Suprapubic skin (tissue), 4 donors: ENCODE measurements at places on chromosomes 11 and 22.

GRCh38 chr11:65895482-65895981 lies 4.7 kb downstream of the FOSL1 start:
- no peak for DNase-seq
- no peak overlapping the region for H3K27ac ChIP-seq
- H3K27me3 ChIP-seq: no peaks in the 10 kb centered on the region
- peaks cover 58% of the 10 kb centered on the region for H3K4me1 ChIP-seq
- no peaks in the 10 kb centered on the region for H3K36me3 ChIP-seq
- no peak overlapping the region for H3K4me3 ChIP-seq

DNA sequence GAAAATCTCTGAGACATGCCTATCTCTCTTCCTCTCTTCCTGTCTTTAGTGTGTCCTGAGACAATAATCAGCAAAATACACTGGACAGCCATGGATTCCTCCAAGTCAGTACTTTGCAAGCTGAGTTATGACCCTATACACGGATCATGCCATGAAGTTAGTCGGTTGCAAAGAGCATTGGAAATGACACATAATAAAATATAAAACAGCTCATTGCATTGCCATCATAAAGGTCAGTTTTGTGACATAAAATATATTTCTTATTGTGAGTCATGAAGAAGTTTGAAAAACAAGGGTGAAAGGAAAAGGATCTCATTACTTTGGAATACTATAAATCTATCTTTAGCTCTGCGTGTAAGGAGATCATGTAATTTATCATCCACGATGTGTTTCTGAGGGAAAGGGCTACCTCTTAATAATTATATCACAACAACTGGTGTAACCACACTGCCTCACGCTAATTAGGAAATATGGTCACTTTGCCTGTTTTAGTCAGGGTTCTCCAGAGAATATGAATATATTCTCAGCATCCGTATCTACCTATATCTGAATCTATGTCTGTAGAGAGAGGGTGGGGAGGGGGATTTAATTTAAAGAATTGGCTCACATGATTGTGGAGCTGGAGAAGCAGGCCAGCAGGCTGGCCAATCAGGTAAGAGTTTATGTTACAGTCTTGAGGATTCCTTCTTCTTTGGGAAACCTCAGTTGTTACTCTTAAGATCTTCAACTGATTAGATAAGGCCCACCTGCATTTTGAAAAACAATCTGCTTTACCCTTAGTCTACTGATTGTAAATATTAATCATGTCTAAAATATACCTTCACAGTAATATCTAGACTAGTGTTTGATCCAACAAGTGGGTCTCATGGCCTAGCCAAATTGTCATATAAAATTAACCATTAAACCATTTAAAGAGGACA lies 198.8 kb downstream of the FAT3 start:
- H3K36me3 ChIP-seq: no peaks in the 10 kb centered on the region
- H3K4me1 ChIP-seq: no peaks in the 10 kb centered on the region
- no peak overlapping the region for H3K4me3 ChIP-seq
- no peak for DNase-seq

GRCh38 chr22:27669798-27670599 lies 131.6 kb downstream of the MN1 start:
- no peaks in the 10 kb centered on the region for H3K36me3 ChIP-seq
- H3K27me3 ChIP-seq: peaks cover 5% of the 10 kb centered on the region
- no peaks in the 10 kb centered on the region for H3K4me1 ChIP-seq
- no peak overlapping the region for H3K4me3 ChIP-seq
- H3K27ac ChIP-seq: no peak overlapping the region

GRCh38 chr11:30533445-30533947 lies 52.7 kb downstream of the MPPED2 start:
- no peak for DNase-seq
- no peaks in the 10 kb centered on the region for H3K27me3 ChIP-seq
- no peaks in the 10 kb centered on the region for H3K4me1 ChIP-seq
- H3K36me3 ChIP-seq: no peaks in the 10 kb centered on the region
- H3K27ac ChIP-seq: no peak overlapping the region

DNA sequence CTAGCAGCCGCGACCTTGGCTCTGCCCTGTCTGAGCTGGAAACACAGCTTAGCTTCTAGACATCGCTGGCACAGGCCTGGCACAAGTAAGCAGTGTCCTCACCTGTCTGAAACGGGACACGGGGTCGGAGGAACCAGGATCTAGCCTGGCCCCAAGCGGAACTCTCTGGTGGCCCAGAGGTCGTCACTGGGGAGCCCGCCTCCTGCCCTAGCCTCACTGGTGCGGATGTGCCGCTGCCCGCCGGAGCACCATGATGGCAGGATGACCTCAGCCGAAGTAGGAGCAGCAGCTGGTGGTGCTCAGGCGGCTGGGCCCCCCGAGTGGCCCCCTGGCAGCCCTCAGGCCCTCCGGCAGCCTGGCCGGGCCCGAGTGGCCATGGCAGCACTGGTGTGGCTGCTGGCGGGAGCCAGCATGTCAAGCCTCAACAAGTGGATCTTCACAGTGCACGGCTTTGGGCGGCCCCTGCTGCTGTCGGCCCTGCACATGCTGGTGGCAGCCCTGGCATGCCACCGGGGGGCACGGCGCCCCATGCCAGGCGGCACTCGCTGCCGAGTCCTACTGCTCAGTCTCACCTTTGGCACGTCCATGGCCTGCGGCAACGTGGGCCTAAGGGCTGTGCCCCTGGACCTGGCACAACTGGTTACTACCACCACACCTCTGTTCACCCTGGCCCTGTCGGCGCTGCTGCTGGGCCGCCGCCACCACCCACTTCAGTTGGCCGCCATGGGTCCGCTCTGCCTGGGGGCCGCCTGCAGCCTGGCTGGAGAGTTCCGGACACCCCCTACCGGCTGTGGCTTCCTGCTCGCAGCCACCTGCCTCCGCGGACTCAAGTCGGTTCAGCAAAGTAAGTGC lies 871 bp downstream of the SLC35E4 start:
- peak overlapping the region; percentile 82 for H3K4me3 ChIP-seq
- DNase-seq: no peak
- H3K36me3 ChIP-seq: no peaks in the 10 kb centered on the region
- no peaks in the 10 kb centered on the region for H3K27me3 ChIP-seq

- no peak for DNase-seq
- H3K27me3 ChIP-seq: no peaks in the 10 kb centered on the region
- no peak overlapping the region for H3K27ac ChIP-seq
- H3K4me3 ChIP-seq: no peak overlapping the region
- no peaks in the 10 kb centered on the region for H3K36me3 ChIP-seq
- H3K4me1 ChIP-seq: no peaks in the 10 kb centered on the region
These were observed 447.5 kb upstream of the KIRREL3 start for GRCh38 chr11:127448101-127448500.

DNA sequence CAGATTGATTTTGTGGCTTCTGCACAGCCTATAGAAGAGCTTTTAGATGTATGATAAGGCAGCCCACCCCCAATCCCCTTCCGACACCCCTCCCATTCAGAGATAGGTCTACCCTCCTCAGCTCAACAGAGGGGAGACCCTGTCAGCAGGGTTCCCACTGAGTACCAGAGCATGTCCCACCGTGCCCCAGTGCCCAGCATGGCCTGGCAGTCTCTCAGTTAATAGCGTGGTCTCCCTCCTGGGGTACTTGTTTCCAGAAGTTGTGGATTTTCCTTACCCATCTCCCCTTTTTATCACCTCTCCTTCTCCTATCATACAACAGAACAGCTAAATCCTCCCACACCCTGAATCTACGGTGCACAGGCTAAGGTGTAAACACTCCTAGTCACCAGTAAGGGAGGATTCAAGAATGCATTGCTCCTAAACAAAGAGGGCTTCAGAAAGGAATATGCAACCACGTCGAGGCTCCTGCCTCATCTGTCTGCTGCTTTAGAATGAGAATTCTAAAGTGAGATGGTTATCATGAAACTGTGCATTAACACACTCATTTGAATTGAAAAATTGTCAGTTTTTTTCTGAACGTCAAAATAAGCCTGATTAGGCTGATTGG lies 6.7 kb downstream of the PLAAT2 start:
- no peaks in the 10 kb centered on the region for H3K36me3 ChIP-seq
- no peak overlapping the region for H3K27ac ChIP-seq
- H3K4me3 ChIP-seq: no peak overlapping the region
- H3K4me1 ChIP-seq: peaks cover 8% of the 10 kb centered on the region

- DNase-seq: peak; percentile 72
- H3K27ac ChIP-seq: no peak overlapping the region
- H3K36me3 ChIP-seq: peaks cover 44% of the 10 kb centered on the region
- no peaks in the 10 kb centered on the region for H3K4me1 ChIP-seq
- H3K4me3 ChIP-seq: no peak overlapping the region
These were observed 11.5 kb downstream of the RIC8A start for GRCh38 chr11:218815-219593.

DNA sequence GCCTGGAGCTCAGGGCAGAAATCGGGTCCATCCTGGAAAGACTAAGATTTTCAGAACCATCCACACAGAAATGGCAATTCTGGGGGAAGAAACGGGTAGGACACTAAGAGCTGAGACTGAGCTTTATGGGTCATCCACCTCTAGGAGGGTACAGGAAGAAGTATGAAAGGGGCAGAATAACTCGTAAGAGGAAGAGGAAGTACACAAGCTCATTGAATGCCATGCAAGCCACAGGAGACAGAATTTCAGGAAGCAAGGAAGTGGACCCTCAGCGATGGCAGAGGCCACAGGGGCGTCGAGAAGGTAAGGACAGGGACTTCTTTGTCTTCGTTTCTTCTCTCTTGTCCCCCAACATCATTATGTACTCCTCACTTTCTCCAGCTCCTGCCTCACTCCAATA lies 169.6 kb downstream of the MAML2 start:
- no peak overlapping the region for H3K27ac ChIP-seq
- peaks cover 15% of the 10 kb centered on the region for H3K4me1 ChIP-seq
- H3K36me3 ChIP-seq: no peaks in the 10 kb centered on the region
- DNase-seq: no peak

- no peaks in the 10 kb centered on the region for H3K27me3 ChIP-seq
- peaks cover 39% of the 10 kb centered on the region for H3K36me3 ChIP-seq
- peak; percentile 45 for DNase-seq
- no peak overlapping the region for H3K27ac ChIP-seq
- H3K4me1 ChIP-seq: no peaks in the 10 kb centered on the region
These were observed 24.7 kb upstream of the BAIAP2L2 start for GRCh38 chr22:38135133-38135706.

DNA sequence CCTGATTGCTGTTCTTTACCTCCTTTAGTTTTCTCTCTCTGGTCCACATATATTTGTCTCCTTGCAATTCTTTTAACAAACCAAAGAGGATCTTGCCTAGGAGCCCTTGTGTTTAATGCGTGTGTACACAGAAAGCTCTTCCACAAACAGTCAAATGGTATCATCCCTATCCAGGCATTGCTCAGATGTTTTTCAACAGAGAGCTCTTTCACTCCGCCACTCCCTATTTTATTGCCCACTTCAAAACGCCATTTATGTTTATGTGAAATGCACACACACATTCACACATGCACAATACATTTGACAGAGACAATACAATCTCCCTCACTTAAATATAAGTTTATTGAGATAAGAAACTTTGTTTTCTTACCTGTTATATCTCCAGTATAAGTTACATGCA lies 4.7 kb downstream of the OR5AP2 start:
- no peaks in the 10 kb centered on the region for H3K4me1 ChIP-seq
- no peaks in the 10 kb centered on the region for H3K36me3 ChIP-seq
- no peak overlapping the region for H3K4me3 ChIP-seq
- H3K27me3 ChIP-seq: no peaks in the 10 kb centered on the region
- no peak overlapping the region for H3K27ac ChIP-seq

DNA sequence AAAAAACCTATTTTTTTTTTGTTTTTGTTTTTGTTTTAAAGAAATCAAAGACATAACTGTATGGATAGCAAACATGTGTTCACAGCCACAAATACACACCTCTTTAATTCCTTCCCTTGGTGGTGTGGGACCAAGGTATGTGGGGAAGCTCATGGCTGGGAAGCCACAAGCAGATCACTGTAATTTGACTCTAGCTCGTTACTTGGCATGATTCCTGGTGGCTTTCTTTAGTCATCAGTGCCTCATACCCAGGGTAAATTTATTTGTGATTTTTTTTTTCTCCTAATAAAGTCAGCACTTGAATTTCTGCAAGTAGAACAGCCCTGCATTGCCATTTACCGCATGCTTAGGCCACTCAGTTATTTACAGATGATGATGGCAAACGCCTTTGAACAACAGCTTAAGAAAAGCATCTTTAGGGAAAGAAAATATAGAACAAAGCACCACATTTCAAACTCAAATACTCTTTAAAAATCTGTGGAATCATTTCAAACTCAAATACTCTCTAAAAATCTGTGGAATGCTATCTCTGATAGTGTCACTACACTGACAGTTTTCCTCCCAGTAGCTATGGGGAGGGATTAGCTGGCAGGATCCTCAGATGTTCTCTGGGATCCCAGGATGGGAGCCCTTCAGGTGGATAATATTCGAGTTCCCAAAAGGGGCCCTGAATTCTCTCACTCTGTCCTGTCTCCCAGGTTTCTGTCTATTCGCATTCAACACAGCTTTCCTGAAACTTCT lies 687.2 kb downstream of the OPCML start:
- no peak for DNase-seq
- H3K36me3 ChIP-seq: no peaks in the 10 kb centered on the region
- H3K27ac ChIP-seq: no peak overlapping the region
- H3K4me1 ChIP-seq: no peaks in the 10 kb centered on the region
- H3K27me3 ChIP-seq: no peaks in the 10 kb centered on the region

GRCh38 chr11:105135883-105136282 lies 3.7 kb downstream of the CARD18 start:
- H3K27me3 ChIP-seq: no peaks in the 10 kb centered on the region
- no peak for DNase-seq
- no peaks in the 10 kb centered on the region for H3K36me3 ChIP-seq

DNA sequence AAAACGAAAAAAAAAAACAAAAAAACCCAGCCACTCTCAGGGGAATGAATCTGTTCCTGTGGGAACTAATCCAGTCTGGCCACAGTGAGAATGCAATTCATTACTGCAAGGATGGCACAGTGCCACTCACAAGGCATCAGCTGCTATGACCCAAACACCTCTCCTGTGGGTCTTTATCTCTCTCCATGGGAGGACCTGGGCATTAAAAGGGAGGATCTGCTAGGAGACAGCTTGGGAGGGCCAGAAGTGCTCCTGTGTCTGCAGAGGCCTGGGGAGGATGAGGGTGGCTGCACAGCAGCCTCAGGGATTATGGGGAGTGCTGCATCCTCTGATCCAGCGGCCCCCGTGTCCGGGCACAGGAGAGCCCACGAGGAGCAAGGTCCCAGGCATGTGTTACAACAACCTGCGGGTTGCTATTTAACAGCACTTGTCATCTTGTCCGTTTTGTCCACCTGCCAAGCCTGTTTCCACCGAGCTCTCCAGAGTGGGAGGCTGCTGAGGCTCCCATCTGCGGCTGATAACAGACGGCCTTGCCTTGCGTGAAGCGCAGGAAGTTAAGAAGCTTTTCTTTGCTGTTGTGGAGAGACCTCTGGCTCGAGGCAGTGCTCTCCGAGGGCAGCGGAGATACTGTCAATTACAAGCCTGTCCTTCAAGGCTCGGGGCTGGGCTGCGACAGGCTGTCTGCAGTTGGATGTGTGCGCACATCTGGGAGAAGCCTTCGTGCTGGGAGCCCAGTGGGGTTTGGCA lies 97.7 kb downstream of the NXPE2 start:
- no peaks in the 10 kb centered on the region for H3K36me3 ChIP-seq
- peaks cover 19% of the 10 kb centered on the region for H3K27me3 ChIP-seq
- no peak overlapping the region for H3K27ac ChIP-seq

GRCh38 chr11:117837070-117837776 lies 12.7 kb upstream of the FXYD2 start:
- DNase-seq: peak; percentile 67
- H3K27me3 ChIP-seq: peaks cover 3% of the 10 kb centered on the region
- no peak overlapping the region for H3K4me3 ChIP-seq
- peaks cover 3% of the 10 kb centered on the region for H3K4me1 ChIP-seq
- no peaks in the 10 kb centered on the region for H3K36me3 ChIP-seq

- no peak overlapping the region for H3K4me3 ChIP-seq
- DNase-seq: no peak
- H3K27ac ChIP-seq: no peak overlapping the region
- no peaks in the 10 kb centered on the region for H3K36me3 ChIP-seq
- no peaks in the 10 kb centered on the region for H3K27me3 ChIP-seq
- peaks cover 12% of the 10 kb centered on the region for H3K4me1 ChIP-seq
These were observed 85.9 kb upstream of the GRK3 start for GRCh38 chr22:25478528-25478927.
